ENCODE measurements at places on chromosomes 5 and 9. TPM values are rescaled to one million over a fixed set of nuclear protein-coding genes. Genes with fewer than 3 reads are reported as not detected.

GRCh38 chr5:38451074-38451725, 105.2 kb downstream of the LIFR start:
- no peak for DNase-seq

DNA sequence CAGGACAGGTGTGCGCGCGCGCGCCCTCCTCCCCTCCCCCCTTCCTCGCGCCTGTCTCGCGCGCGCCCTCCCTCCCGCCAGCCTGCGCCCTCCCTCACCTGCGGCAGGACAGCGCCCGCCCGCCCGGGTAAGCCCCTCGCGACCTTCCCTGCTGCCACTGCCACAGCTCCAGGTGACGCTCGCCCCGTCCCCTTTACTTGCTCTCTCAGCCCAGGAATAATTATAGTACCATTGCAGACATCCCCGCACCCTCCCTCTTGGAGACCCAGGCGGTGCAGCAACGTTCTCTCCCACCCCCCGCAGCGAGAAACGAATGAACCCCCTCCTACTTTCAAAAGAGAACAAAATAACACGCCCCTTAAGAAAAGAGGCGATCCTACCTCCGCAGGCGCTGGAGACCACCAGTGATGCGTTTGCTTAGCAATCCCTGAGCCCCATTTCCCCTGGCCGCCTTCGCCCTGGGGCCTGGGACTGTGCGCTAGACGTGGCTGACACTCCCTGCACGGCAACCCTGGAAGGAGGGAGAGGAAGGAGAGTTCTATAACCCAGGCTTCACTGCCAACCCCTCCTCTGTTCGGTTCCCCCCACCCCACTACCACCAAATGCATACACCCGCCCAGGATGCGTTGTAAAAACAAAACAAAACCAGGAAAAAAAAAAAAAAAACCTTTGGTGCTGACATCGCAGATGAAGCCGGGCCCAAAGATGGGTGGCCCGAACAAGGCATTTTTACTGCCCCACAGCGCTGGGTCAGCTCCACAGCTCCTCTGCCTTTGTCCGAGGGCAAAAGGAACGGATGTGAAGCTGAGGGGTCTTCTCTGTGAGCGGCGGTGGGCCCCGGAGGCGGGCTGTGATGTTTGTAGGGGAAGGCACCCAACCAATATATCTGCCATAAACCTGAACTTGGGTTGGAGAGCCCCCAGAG, 5.6 kb upstream of the PURA start:
- peak; percentile 31 for DNase-seq

DNA sequence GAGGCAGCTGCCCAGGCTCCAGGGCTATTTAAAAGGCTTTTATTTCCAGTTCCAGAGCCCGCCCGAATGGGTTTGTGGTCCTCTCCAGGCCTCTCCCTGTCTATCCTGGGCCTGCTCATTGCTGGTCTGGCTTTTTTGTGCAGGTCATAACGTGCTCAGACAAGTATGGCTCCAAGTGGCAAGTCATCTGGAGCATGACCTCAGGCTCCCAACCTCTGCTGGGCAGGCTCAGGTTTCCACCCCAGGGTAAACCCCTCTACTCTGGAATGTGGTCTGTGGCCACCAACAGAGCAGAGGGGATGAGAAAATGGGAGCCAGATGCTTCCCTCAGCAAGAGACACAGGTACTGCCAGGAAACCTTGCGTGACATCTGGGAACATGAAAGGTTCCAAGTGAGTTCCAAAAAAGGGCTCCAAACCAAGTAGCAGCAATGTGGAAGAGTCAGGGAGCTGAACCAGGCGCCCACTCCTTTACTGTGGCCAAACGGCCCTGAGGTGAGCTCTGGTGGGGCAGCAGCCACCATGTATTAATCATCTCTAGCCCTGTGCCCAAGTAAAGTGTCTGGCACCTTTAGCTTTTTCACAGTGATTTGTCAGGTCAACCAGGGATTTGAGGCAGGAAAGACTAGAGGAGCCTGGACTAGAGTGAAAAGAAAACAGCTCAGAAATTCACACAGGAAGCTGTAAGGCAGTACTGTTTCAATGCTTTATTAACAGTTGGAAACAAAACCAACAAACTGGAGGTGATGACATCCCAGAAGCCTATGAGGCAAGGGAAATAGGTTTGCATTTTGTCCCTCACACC, 25.7 kb downstream of the PCDHGC5 start:
- DNase-seq: no peak

DNA sequence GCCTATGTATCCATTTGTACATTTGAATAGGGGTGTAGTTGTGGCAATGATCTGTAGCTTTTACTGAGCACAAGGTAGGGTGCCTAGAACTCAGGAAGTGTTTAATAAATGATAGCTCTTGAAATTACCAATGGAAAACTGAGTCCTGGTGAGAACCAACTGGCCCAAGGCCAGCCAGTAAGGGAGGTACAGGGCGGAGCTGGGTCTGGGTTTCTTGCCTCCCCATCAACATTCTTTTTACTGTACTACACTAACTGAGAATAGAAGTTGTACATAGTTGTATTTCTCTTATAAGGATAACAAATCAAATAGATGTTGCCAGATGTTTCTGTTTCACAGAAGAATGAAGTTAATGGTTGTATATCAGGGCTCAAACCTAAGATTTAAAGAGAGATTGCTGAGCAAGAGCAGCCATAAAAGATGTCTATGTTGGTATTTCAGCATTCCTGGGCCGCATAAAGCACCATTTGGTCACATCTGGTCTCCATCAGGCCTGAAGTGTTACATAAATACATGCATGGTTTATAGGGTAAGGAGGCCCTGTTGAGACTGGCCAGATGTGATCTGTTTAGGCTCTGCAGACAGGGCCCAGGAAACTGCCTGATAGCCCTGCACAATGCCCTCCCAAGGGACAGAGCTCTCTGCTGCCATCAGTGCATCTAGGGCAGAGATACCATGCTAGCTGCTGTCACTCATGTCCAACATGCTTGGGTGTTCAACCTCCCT, 210.5 kb downstream of the NXNL2 start:
- no peak for DNase-seq

DNA sequence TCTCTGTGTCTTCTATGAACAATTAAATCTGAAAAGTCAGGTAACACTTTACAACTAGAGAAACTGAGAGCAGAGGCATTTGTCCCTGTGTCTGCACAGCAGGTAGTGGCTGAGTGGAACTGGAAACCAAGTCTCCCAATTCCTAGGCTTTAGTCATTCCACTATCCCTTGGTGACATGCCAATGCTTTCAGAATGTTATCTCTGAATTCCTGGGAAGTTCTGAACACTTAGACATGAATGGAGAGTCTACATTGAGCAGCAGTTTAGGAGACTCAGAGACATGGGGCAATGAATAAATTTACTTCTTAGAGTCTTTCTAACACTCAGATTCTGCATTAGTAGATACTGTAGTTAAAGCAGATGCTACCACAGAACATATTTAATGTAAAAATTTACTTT, 94.8 kb upstream of the APC start:
- DNase-seq: no peak

DNA sequence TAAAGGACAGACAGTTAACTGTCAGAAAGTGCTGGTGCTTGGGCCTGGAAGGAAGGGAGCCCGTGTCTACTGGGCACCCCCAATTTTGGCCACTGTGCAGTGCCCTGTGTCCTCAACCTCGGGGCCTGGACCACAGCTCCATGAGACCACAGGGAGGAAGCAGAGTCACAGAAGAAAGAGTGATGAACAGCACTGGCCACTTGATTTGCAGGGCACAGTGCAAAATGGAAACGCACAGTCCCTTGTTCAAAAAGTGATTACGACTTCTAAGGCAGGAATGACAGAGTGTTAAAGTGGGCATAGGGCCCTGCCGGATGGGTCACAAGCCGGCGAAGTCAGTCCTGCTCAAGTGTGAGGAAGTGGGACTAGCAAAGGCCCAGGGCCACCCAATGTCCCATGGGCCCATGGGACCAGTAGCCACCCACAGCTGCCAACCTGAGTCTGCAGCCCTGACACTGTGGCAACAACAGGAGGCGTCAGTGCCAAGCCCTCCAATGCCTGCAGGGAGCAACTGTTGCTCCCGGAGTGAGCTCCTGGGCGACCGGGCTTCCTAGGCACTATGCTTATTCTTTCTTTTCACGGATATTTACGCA, 85.4 kb downstream of the ADAMTS2 start:
- DNase-seq: no peak

GRCh38 chr5:61586096-61587084, 254.3 kb downstream of the ZSWIM6 start:
- no peak for DNase-seq

DNA sequence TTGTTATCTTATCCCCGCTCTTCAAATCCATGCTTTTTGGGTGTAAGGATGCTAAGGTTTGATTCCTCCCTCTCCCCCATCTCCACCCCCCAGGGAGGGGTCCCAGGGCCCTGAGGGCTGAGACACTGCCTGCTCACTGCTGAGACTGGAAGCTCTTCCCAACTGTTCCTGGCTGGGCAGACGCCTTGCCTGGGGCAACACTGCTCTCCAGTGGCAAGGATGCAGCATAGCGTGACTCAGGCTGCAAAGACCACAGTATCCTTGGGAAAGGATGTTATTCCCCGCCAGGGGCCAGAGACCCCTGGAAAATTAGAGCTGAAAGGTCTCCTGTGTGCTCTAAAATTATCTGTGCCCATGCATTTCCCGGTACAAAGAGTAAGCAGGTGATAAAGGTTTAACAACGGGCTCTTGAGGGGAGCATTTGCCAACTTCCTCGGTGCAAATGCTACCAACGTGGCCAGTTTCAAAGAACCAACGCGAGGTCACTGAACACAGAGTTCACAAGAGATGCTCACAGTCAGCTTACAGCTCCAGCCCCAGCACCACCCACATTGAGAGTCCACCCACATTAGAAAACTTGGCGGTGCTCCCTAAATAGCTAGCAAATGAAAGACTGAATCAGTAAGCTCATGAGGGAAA, 271.9 kb downstream of the NSG2 start:
- no peak for DNase-seq

- no peak for DNase-seq
Observed at GRCh38 chr5:128413356-128413755, 124.7 kb downstream of the FBN2 start.

DNA sequence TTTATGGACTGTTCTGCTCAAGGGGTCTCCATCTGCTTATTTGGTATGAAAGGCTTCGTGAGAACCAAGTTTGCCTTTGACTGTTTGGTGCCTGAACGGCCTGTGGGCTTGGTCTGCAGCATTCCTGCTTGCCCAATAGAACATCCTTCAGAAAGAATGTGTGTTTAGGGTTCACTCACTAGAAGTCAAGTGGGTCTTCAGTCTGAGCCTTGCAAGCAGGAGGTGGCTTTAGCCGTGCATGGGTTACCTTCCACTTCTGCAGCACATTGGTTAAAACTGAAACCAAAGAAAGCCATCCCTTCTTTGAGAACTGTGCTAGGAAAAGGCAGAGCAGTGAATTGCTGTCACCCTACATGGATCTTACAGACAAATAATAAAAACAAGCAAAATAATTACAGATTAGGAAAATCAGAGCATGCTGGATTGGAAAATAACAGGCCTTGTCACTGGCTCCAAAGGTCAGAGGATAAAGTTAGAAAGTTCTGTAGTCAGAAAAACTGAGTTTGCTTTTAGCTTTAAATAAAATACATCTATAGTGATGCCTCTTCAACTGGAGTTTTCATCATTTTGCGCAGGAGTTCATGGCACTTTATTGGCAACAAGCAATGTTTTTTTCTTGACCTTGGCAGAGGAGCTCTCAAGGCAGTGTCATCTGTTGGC, 16.6 kb downstream of the WWC1 start:
- DNase-seq: no peak

GRCh38 chr5:151901611-151902010, 23.0 kb downstream of the GLRA1 start:
- no peak for DNase-seq

- no peak for DNase-seq
Observed at GRCh38 chr9:98797491-98797890, 1.1 kb upstream of the ANKS6 start.

MFAP3 gene
- total RNA-seq: 26.3 TPM

PDCD1LG2 gene
- 2.2 TPM for total RNA-seq

ZER1 gene
- total RNA-seq: 21.3 TPM

MYMK gene
- total RNA-seq: not detected

C5orf22 gene
- 32.6 TPM for total RNA-seq

LAMC3 gene
- total RNA-seq: 0.27 TPM

FAM169A gene
- total RNA-seq: 3.6 TPM

ACTBL2 gene
- total RNA-seq: not detected

Measured in activated CD4-positive, alpha-beta T cell treated with anti-CD3 and anti-CD28 coated beads, Interleukin-2, amount 10 ng/mL, durations not matched to agents 7 days and 5 days (primary cell).